ENCODE measurements at places on chromosomes 3 and 15. TPM values are rescaled to one million over a fixed set of nuclear protein-coding genes. Genes with fewer than 3 reads are reported as not detected.
A peak's percentile ranks its signal among the peaks of the same experiment; 100 is the strongest.

GRCh38 chr15:64149424-64149823 is 2.1 kb upstream of the SNX22 start:
- H3K4me3 ChIP-seq = peak overlapping the region; percentile 82
- peaks cover 8% of the 10 kb centered on the region for H3K36me3 ChIP-seq
- H3K27me3 ChIP-seq = peaks cover 30% of the 10 kb centered on the region
- no peak for DNase-seq

- H3K4me3 ChIP-seq = no peak overlapping the region
- peak overlapping the region; percentile 0 for H3K27ac ChIP-seq
- H3K27me3 ChIP-seq = no peaks in the 10 kb centered on the region
- peaks cover 36% of the 10 kb centered on the region for H3K4me1 ChIP-seq
- DNase-seq = no peak
- no peaks in the 10 kb centered on the region for H3K36me3 ChIP-seq
Measured at GRCh38 chr3:71210257-71211007, 373.1 kb downstream of the FOXP1 start.

DNA sequence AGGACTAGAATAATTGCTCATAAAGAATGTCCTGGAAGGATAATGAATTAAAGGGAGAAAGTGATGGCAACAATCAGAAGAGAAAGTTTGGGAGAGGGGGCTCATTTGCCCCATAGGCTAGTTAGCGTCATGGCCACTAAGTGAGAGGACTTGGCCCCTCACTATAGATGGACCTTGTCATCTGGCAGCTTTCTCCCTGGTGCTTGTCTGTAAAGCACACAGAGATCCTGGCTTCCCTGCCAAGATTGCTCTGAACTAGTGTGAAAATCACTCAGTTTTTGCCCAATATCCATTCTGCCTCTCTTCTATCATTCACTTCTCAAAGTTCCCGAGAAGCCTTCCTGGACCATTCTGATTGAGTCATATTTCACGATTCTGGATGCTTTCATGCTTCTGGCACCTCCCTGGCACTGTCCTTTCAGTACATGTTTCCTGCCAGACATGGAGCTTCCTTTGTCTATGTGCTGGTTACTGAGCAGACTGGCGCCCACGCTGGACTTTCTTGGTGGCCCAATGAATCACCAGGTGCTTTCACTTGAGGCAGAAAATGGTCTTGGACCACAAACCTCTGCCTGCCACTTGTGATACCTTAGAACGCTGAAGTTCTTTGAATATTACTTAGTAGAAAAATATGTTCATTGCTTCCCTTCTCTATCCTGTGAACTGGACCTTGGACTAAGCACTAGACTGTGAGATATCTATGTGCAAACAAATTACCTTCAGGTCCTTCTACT is 709.6 kb upstream of the CFAP20DC start:
- H3K4me3 ChIP-seq = no peak overlapping the region
- no peaks in the 10 kb centered on the region for H3K4me1 ChIP-seq
- no peaks in the 10 kb centered on the region for H3K27me3 ChIP-seq
- H3K27ac ChIP-seq = no peak overlapping the region
- DNase-seq = no peak

- H3K4me1 ChIP-seq = peaks cover 13% of the 10 kb centered on the region
- H3K4me3 ChIP-seq = no peak overlapping the region
- peak overlapping the region; percentile 78 for H3K27ac ChIP-seq
- no peak for DNase-seq
Measured at GRCh38 chr3:4533489-4534443, 40.6 kb downstream of the ITPR1 start.

DNA sequence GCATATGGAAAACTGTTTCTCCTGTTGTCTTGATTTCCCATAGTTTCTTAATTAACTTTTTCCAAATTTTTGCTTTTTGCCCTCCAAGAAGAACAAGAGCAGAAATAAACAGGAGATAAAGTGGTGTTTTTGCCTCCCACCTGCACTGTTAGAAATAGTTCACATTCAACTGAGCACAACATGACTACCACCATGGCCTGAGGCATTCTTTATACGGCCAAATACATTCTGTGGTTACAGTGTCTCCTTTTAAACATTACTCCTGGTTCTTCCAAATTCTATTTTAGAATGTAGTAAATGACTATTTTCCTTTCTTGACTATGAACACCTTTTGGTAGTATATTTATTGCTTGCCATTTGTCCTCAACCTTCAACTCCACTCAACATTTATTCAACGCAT is 98.5 kb downstream of the LARS2 start:
- no peak for DNase-seq
- no peaks in the 10 kb centered on the region for H3K27me3 ChIP-seq
- no peak overlapping the region for H3K4me3 ChIP-seq
- H3K27ac ChIP-seq = no peak overlapping the region
- no peaks in the 10 kb centered on the region for H3K4me1 ChIP-seq

DNA sequence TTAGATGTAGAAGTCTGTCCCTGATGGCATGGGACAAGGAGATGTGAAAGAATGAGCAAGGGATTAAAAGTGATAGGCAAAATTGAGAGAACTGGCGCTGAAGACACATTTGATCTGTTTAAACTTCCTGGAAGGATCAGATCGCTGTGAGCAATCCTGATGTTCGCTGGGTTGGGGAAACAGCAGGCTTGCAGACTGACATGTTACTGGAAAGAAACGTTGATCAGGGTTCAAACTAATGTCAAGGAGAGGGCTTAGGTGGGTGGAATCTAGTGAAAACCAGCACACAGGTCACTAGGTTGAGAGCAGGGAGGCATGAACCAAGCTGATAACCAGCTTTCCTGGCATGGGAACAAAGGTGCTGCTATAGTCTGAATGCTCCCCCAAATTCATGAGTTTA is 34.5 kb upstream of the SPTSSB start:
- no peak overlapping the region for H3K4me3 ChIP-seq
- H3K4me1 ChIP-seq = peaks cover 8% of the 10 kb centered on the region
- H3K36me3 ChIP-seq = no peaks in the 10 kb centered on the region
- H3K27me3 ChIP-seq = no peaks in the 10 kb centered on the region
- no peak for DNase-seq
- no peak overlapping the region for H3K27ac ChIP-seq

GRCh38 chr3:23629181-23629894 is 176.4 kb upstream of the UBE2E1 start:
- no peak overlapping the region for H3K4me3 ChIP-seq
- no peaks in the 10 kb centered on the region for H3K36me3 ChIP-seq
- H3K27ac ChIP-seq = no peak overlapping the region
- H3K4me1 ChIP-seq = peaks cover 7% of the 10 kb centered on the region
- H3K27me3 ChIP-seq = no peaks in the 10 kb centered on the region
- DNase-seq = no peak

GRCh38 chr3:34065901-34066300 is 267.5 kb downstream of the PDCD6IP start:
- H3K27me3 ChIP-seq = no peaks in the 10 kb centered on the region
- peaks cover 5% of the 10 kb centered on the region for H3K36me3 ChIP-seq
- H3K4me3 ChIP-seq = no peak overlapping the region

GRCh38 chr3:153856932-153857331 is 264.3 kb upstream of the ARHGEF26 start:
- no peak overlapping the region for H3K4me3 ChIP-seq
- H3K36me3 ChIP-seq = no peaks in the 10 kb centered on the region
- no peak overlapping the region for H3K27ac ChIP-seq
- DNase-seq = no peak
- H3K27me3 ChIP-seq = no peaks in the 10 kb centered on the region
- peaks cover 14% of the 10 kb centered on the region for H3K4me1 ChIP-seq

GRCh38 chr3:48585411-48585810 is 9.7 kb downstream of the COL7A1 start:
- no peak for DNase-seq
- no peaks in the 10 kb centered on the region for H3K36me3 ChIP-seq
- H3K4me1 ChIP-seq = no peaks in the 10 kb centered on the region
- H3K4me3 ChIP-seq = no peak overlapping the region
- no peak overlapping the region for H3K27ac ChIP-seq

DNA sequence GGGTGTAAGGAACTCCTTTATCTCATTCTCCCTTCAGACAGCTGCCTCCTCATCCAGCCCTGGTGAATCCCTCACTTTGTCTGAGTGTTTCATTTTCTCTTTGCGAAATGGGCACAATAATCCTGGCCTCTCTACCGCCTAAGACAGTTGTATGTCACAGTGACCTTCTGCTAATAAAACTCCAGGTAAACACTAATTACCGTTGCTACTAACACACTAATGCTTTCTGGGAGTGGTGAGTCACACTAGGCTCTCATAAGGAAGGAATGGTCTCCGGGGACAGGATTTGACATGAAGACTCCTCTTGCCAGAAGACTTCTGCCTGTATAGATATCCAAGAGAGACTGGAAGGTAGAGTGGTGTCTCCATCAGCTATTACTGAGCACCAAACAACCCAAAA is 71.7 kb upstream of the SNRK start:
- H3K36me3 ChIP-seq = no peaks in the 10 kb centered on the region
- H3K4me1 ChIP-seq = no peaks in the 10 kb centered on the region
- no peak overlapping the region for H3K4me3 ChIP-seq
- no peak overlapping the region for H3K27ac ChIP-seq

- H3K27me3 ChIP-seq = no peaks in the 10 kb centered on the region
- H3K27ac ChIP-seq = no peak overlapping the region
- DNase-seq = no peak
- H3K36me3 ChIP-seq = no peaks in the 10 kb centered on the region
- no peak overlapping the region for H3K4me3 ChIP-seq
Measured at GRCh38 chr3:128312271-128312670, 154.4 kb downstream of the DNAJB8 start.

DNA sequence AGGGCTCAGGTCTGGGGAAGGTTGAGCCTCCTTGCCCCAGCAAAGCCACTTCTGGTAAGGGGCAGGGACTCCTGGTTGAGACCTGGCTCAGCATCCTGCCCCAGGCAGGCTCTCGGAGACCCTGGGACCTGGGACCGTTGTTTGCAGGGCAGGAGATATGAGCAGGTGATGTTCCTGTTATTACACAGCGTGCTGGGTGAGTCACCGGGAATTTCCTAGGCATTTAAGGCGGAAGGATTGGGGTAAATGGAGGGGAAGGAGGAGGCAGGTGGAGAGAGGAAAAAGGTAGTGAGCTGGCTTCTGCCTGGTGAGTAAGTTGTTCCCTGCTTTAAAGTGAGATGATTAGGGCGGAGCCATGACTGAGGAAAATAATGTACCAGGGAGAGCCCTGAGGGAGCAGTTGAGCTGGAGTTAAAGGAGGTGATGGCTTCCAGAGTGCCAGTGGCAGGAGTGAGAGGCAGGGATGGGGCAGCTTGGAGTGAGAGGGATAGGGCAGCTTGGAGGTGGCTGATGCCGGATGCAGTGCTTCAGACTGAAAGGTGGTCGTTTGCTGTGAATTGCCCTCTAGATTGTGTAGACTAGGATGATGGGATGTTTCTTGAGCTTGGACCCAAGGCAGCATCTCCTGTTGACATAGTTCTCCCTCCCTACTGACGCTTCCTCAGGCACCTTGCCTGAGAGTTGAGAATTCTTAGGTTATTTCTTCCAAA is 79.4 kb downstream of the AAGAB start:
- H3K4me1 ChIP-seq = peaks cover 29% of the 10 kb centered on the region
- peak overlapping the region; percentile 69 for H3K27ac ChIP-seq
- peaks cover 9% of the 10 kb centered on the region for H3K36me3 ChIP-seq

GRCh38 chr3:46490338-46491084 is 7.3 kb upstream of the RTP3 start:
- peaks cover 2% of the 10 kb centered on the region for H3K36me3 ChIP-seq
- peaks cover 10% of the 10 kb centered on the region for H3K4me1 ChIP-seq
- no peak overlapping the region for H3K27ac ChIP-seq
- H3K27me3 ChIP-seq = peaks cover 15% of the 10 kb centered on the region

DNA sequence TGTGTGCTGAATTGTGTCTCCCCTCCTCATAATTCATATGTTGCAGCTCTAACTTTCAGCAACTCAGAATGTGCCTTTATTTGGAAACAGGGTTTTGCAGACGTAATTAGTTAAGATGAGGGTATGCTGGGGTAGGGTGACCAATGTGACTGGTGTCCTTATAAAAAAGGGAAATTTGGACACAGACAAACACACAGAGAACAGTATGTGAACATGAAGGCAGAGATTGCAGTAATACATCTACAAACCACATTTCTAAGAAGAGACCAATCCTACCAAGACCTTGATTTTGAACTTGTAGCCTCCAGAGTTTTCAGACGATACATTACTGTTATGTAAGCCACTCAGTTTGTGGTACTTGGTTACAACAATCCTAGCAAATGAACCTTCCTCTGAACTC is 817.8 kb downstream of the TUSC7 start:
- H3K27ac ChIP-seq = no peak overlapping the region
- no peak overlapping the region for H3K4me3 ChIP-seq
- no peaks in the 10 kb centered on the region for H3K36me3 ChIP-seq
- H3K27me3 ChIP-seq = no peaks in the 10 kb centered on the region
- DNase-seq = no peak

DNA sequence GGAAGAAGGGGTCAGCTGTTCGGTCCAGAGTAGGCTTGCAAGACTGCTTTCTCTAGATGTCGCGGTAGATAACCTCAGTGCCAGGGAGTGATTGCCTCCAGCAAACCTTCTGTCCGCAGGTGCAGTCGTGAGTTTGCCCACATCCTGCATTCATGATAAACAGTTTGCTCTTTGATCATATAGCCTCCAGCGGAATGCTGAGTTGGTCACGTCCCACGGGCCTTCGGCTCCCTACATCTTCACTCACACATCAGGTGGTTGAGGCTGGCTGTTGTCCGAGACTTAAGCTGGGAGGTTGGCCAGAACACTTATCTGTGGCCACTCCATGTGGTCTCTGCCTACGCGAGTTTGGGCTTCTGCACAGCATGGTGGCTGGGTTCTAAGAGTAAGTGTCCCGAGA is 62.1 kb upstream of the NR2C2 start:
- no peak for DNase-seq
- H3K4me1 ChIP-seq = peaks cover 4% of the 10 kb centered on the region
- no peak overlapping the region for H3K4me3 ChIP-seq
- H3K27me3 ChIP-seq = peaks cover 5% of the 10 kb centered on the region

DNA sequence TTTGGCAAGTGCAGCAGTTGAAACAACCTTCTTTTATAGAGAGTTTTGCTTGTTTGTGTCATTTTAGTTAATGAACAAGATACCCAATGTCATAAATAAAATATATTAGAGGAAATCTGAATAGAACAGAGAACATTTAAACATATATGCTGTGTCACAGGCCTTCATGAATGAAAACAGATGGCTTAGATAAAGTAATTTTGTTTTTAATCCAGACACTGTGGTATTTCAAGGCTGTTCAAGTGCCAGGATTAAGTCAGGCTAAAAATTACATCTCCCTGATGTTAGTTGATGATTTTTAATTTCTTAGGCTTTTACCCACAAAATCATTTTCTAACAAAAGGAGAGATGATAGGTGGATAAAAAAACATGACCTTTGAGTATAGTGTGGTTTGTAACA is 4.9 kb upstream of the ACKR4 start:
- no peak overlapping the region for H3K4me3 ChIP-seq
- no peaks in the 10 kb centered on the region for H3K27me3 ChIP-seq
- DNase-seq = no peak

ITIH4 gene
- 6.3 TPM for total RNA-seq

HCN4 gene
- 4.0 TPM for total RNA-seq

ZPLD1 gene
- not detected for total RNA-seq

SLCO2A1 gene
- 0.33 TPM for total RNA-seq

GOLGA6L10 gene
- 3.6 TPM for total RNA-seq

HRG gene
- not detected for total RNA-seq

CYP11A1 gene
- total RNA-seq = 1.0 TPM

TAGLN3 gene
- 70.2 TPM for total RNA-seq

GPR176 gene
- 3.7 TPM for total RNA-seq

ITGB5 gene
- total RNA-seq = 81.9 TPM

Measured in neural crest cell (in vitro differentiated cells).